Activated CD4-positive, CD25-positive, alpha-beta regulatory T cell treated with anti-CD3 and anti-CD28 coated beads, Interleukin-2, amount 50 U/mL, for 72 hours (primary cell): ENCODE measurements at places on chromosomes 3 and 15.

DNA sequence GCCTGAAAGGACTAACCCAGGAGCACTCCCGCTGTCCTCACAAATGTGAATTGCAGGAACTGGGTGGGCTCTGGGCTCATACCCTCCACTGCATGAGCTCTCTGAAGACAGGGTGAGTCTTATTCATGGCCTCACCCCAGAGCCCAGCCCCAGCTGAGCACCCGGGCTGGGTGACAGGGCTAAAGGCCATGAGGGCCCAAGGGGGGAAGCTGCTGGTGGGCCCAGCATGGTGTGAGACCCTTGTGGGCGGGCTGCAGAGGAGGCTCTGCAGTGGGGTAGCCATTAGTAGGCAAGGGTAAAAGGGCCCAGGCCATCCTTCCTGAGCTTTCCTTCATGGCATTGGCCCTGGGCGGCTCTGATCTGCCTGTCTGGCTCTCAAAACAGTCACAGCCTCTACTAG, 30.3 kb downstream of the SRPRB start:
- DNase-seq = no peak

DNA sequence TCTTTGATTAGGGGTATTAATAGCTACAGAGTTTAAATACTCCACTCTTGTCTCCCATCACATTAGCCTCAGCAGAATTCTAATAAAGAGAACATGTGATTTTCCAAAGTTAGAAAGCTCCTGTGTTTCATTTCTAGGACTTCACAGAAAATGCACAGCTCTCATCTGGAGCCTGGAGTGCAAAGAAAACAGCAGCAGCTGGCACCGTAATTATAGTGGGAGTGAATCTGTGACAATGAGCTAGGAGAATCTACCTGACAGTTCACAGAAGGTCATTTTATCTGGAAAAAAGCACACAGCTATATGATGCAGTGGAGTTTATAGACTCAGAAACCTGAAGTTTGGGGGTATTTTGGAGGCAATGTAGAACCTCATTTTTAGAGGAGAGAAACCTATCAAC, 5.4 kb upstream of the TRIM59 start:
- no peak for DNase-seq

- DNase-seq = no peak
These were observed 10.4 kb downstream of the WDR82 start for GRCh38 chr3:52268036-52268435.

DNA sequence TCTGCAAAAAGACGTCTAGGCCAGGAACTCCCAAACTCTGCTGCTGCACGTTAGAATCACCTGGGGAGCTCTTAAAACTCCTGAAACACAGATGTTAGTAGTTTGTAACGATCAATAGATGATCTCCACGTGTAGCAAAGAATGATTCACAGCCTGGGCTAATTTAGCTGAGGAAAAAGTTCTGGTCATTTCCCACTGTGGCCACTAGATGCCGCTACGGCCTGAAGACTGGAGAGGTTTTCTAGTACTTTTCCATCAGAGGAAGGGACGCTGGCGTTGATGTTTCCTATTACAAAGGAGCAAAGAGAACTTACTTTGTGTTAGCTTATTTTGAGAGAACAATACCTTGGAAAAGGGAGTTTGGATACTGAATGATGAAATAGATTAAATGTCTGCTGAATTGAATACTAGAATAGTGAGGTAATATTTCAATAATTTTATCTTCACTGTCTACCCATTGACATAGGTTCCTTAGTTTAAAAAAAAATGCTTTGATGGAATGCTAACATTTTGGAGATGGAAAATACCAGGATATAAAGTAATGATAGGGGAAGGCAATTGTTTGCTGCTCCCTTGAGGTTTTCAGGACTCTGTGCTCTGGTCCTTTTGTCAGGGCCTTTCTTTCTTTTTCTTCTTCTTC, 159.1 kb downstream of the P3H2 start:
- peak; percentile 77 for DNase-seq

DNA sequence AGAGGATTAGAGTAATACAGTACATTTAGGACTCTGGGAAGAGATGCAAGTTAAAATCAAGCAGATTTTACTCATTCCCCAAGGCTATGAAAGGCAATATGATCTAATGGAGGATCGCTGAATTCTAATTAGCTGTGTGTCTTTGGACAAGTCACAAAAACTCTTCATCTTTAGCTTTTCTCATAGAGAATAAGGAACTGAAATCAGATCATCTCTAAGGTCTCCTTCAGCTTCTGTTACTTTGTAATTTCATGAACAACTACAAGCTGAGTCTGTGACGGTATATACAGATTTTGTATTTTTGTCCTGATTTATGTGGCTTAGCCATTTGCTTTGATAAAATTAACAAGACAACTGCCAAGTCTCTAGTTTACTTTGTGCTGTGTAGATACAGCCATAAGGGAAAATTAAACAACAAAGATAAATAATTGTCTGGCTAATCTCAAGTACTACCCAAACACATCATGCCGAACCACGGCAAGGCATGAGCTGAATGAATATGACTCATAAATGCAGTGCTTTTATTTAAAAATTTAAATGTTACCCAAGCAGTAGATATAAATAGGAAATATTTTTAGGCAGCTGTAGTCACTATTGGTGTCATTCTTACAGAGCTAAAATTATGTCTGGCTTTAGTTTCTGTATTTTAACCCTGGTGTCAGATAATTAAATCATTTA, 81.5 kb downstream of the GAP43 start:
- DNase-seq = no peak

DNA sequence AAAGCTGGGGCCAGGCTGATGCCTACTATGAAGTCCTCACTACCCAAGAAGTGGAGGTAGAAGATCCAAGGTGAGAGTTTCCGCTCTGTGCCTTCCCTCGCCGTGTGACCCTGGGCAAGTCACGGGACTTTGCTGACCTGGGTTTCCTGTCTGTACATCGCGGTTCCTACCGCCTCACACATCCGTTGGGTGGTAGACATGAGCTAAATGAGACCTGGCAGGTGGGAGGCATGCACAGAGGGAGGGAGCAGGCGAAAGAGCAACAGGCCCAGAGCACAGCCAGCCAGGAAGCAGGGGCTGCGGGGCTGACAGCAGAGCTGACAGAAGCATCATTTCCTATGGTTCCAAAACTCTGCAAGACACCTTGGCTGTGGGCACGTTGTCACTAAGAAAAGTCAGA, 157.3 kb upstream of the BHLHE40 start:
- DNase-seq = peak; percentile 68

DNA sequence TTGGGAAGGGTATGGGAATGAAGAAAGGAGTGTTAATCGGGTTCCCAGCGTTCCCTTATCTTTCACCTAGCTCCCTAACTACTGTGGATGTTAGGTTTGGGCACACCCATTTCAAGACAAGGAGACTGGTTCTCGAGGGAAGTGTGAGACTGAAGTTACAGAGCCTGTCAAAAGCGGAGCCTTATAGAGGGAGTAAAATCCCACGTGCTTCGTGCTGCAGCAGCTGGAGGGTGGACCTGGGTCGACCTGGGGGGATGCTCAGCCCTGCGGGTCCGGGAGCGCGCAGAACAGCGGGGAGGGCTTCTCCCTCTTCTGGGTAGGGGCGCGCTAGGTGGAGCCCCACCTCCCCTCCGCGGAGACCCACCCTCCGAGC, 314 bp upstream of the TMED3 start:
- DNase-seq = no peak

GRCh38 chr3:11637901-11638458, 5.7 kb downstream of the VGLL4 start:
- DNase-seq = no peak

DNA sequence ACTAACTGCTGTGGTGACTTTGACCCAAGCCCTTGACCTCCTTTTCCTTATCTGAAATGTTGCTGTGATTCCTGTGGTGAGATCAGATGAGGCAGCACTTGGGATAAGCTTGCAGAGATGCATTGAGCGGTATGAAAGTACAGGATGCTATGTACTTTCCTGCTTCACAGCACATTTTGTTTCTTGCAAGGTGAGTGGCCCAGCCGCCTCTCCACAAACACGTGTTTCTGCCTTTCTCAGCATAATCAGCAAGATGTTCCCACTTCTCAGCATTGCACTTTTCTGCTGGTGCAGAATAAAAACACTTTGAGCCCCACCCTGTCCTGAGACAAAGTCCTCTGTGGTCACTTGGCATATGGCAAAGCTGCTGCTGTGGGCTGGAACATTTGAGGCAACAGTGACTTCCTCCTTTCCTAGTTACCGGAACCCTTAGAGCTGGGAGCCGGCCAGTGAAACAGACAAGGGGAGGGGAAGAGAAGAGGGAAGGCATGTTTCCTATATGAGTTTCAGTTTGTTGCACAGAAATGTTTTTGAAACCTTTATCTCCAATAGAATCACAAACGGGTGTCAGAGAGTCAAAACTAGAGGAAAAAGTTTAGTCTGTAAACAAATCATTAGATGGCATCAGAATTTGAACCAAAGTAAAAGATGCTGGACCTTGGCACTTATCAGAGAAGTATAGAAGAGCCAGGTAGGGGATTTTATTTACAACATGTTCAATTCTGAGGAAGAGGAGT, 5.0 kb downstream of the NUDT16 start:
- DNase-seq = no peak

DNA sequence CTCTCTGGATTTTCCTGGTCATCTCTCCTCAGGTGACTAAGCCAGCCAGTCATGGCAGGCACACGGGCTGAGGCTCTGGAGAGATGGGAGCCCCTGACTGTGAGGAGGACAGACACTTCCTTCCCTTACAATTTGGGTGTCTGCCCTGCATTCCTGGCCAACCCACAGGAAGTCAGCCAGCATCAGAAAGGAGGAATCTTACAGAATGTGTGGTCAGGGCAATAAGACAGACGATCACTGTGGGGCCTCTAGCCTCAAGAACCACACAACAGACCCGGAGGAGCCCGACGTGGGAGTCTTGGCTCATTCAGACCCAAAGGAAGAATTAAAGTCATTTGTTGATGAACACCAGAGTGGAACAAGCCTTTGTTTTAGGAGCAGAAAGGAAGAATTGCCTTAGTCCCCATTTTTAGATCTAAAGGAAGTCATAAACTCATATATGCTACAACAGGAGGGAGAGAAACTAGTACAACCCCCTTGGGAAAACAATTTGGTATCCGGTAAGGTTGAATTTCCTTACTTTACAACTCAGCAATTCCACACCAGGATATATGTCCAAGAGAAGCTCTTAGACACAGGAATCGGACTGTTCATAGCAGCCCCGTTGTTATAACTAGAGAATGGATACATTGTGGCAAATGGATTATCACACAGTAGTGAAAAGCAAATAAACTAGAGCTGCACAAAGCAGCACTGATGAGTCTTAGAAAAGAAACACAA, 62.2 kb downstream of the ABTB1 start:
- no peak for DNase-seq

GRCh38 chr3:36606871-36607765, 157.2 kb downstream of the DCLK3 start:
- DNase-seq = no peak

DNA sequence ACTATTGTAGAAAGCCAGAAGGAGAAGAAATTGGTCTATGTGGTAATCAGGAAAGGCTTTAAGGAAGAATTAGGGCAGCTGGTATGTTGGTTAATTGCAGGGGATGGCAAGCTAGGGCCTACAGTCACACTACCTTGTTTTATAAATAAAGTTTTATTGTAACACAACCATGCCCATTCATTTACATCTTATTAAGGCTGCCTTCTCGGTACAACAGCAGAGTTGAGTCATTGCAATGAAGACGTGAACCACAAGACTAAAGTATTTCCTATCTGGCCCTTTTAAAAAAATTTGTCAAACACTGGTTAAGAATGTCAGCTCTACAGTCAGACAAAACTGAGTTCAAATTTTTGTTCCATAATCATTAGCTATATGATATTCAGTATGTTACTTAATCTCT, 8.3 kb downstream of the SERPINI1 start:
- no peak for DNase-seq

- DNase-seq = no peak
These were observed 15.4 kb downstream of the CHRD start for GRCh38 chr3:184395320-184395660.

DNA sequence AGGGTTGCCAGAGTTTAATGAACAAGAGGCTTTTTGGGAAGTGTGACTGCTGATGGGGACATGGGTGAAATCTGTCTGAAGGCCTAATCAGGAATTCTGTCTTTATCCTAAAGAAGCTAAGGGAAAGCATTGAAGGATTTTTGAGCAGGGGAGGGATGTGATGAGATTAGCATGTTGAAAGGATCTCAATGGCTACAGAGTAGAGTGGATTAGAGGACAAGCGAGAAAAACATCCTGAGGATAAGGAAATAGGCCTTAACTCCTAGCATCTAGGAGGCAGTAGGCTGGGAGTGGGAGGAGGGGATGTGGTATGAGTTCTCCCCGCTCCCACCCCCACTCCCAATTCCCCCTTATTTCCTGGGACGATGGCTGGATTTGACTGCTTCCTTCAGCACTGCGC, 35.1 kb upstream of the SNTN start:
- DNase-seq = no peak

DNA sequence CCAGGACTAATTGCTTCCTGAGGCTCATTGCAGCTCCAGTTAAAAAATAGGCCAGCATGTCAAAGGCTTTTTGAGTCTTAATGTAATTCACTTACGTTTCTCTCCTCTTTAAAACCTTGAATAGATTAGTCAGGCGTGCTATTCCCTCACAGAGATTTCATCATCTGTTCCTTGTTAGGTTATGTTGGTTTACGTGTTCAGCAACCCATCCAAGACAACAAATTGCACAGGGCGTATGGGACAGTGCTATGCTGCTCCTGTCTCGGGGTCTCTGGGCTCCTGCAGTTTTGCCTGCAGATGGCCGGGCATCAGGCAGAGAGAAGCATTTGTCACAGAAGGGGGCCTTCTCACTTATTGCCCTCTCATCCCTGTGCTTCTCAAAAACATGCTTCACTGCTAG, 117.1 kb downstream of the CHDH start:
- no peak for DNase-seq

GRCh38 chr15:35603301-35603700, 57.3 kb upstream of the DPH6 start:
- DNase-seq = no peak
